ENCODE measurements at places on chromosomes 11 and 22. TPM values are rescaled to one million over a fixed set of nuclear protein-coding genes. Genes with fewer than 3 reads are reported as not detected.

The BDNF gene
- not detected for total RNA-seq

The INS gene
- not detected for total RNA-seq

GRCh38 chr11:16363706-16364105 lies 7.4 kb upstream of the SOX6 start:
- no peak overlapping the region for H3K4me3 ChIP-seq
- no peaks in the 10 kb centered on the region for H3K36me3 ChIP-seq

DNA sequence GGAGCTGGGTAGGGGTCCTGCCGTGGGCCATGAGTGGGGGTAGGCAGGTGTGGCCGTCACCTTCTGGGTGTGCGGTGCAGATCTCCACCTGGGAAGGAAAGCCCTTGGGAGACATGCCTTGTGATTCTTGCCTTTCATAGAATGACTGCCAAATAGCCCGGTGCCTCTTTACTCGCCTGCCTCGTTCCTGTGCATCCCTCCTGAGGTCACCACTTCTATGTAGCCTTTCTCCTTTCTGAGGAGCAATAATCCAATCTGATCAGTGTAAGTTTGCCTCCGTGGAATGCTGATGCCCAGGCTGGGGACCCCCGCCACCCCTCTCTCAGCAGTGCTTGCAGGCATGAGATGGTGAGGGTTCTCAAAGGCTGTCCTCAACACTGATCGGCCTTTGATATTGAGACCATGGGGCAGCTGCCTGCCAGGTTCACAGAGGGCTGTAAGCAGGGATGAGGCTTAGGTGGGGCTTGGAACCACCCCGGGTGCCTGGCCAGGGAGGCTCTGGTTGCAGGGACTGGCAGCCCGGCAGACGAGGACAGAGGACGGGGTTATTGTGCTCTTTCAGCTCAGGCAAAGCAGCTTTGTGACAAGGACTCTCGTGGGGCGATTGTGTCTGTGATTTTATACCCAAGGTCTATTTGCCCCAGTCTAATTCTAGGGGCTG lies 86.1 kb upstream of the WNT7B start:
- DNase-seq: no peak
- peak overlapping the region; percentile 84 for H3K27ac ChIP-seq
- peaks cover 37% of the 10 kb centered on the region for H3K4me1 ChIP-seq
- peaks cover 2% of the 10 kb centered on the region for H3K36me3 ChIP-seq

- H3K36me3 ChIP-seq: no peaks in the 10 kb centered on the region
- H3K27me3 ChIP-seq: peaks cover 28% of the 10 kb centered on the region
- no peak overlapping the region for H3K4me3 ChIP-seq
- no peak for DNase-seq
- H3K27ac ChIP-seq: no peak overlapping the region
These were observed 16.0 kb upstream of the BMAL1 start for GRCh38 chr11:13261591-13262061.

GRCh38 chr11:119192111-119192510 lies 6.8 kb downstream of the NHERF4 start:
- no peak for DNase-seq
- H3K27me3 ChIP-seq: peaks cover 7% of the 10 kb centered on the region
- H3K36me3 ChIP-seq: no peaks in the 10 kb centered on the region
- H3K4me3 ChIP-seq: no peak overlapping the region

DNA sequence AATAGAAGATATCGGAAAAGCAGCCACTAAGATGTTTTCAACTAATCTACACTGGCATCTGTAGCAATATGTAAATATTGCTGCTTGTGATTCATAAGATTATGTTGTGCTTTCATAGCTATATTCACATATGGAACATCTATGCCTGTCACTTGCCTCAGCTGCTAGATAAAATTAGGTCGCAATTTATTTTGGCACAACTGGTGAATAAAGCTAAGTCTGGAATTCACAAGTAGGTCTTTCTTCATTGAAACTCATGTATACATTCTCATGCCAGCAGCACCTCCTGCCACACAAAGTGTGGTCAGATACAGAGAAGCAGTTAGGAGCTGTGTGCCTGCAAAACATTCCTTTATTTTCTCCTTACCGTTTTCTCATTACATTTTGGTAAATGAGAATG lies 543.3 kb upstream of the CHORDC1 start:
- no peak overlapping the region for H3K27ac ChIP-seq
- H3K36me3 ChIP-seq: no peaks in the 10 kb centered on the region
- no peaks in the 10 kb centered on the region for H3K27me3 ChIP-seq
- DNase-seq: no peak
- no peaks in the 10 kb centered on the region for H3K4me1 ChIP-seq

- H3K4me3 ChIP-seq: no peak overlapping the region
- H3K4me1 ChIP-seq: peaks cover 7% of the 10 kb centered on the region
- DNase-seq: no peak
- peak overlapping the region; percentile 6 for H3K27ac ChIP-seq
- H3K36me3 ChIP-seq: peaks cover 5% of the 10 kb centered on the region
These were observed 17.3 kb downstream of the RPL27A start for GRCh38 chr11:8699903-8700302.

- no peaks in the 10 kb centered on the region for H3K36me3 ChIP-seq
- peaks cover 2% of the 10 kb centered on the region for H3K4me1 ChIP-seq
- peak overlapping the region; percentile 24 for H3K27ac ChIP-seq
- no peak for DNase-seq
- H3K27me3 ChIP-seq: peaks cover 19% of the 10 kb centered on the region
These were observed 8.2 kb upstream of the KCTD17 start for GRCh38 chr22:37043209-37043827.

- H3K4me1 ChIP-seq: peaks cover 2% of the 10 kb centered on the region
- H3K36me3 ChIP-seq: no peaks in the 10 kb centered on the region
- DNase-seq: peak; percentile 15
These were observed 29.0 kb upstream of the API5 start for GRCh38 chr11:43282607-43283440.

The CCDC157 gene
- total RNA-seq: 9.4 TPM

The CNGA4 gene
- 0.15 TPM for total RNA-seq

GRCh38 chr11:95033051-95033450 lies 8.0 kb downstream of the KDM4E start:
- no peak overlapping the region for H3K4me3 ChIP-seq
- H3K36me3 ChIP-seq: no peaks in the 10 kb centered on the region
- no peaks in the 10 kb centered on the region for H3K4me1 ChIP-seq
- no peak for DNase-seq
- peaks cover 25% of the 10 kb centered on the region for H3K27me3 ChIP-seq

The SSH3 gene
- total RNA-seq: 12.8 TPM

The OR5M3 gene
- not detected for total RNA-seq

- H3K27me3 ChIP-seq: peaks cover 59% of the 10 kb centered on the region
- no peaks in the 10 kb centered on the region for H3K36me3 ChIP-seq
- no peak for DNase-seq
- H3K4me1 ChIP-seq: no peaks in the 10 kb centered on the region
These were observed 236.4 kb downstream of the BUD13 start for GRCh38 chr11:116536416-116536815.

DNA sequence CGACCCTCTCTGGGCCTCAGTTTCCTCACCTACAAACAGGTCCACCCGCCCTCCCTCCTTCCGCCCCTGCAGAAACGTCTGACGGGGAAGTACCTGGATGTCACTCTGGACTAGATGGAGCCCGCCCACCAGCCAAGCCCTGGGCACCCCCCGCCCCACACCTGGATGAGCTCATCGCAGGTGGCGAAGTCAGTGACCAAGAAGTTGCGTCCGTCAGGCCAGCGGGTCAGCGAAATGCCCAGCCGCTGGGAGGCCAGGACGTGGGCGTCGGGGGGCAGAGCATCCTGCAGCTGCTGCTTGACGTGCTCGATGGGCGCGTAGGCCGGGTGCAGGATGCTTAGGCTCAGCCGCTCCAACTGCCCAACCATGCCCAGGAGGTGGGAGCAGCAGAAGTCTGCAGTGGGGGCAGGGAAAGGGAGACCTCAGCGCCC lies 897 bp downstream of the PNPLA5 start:
- H3K27ac ChIP-seq: no peak overlapping the region
- H3K36me3 ChIP-seq: peaks cover 6% of the 10 kb centered on the region
- DNase-seq: no peak
- peaks cover 2% of the 10 kb centered on the region for H3K4me1 ChIP-seq

- DNase-seq: no peak
- no peaks in the 10 kb centered on the region for H3K27me3 ChIP-seq
- H3K27ac ChIP-seq: no peak overlapping the region
- no peak overlapping the region for H3K4me3 ChIP-seq
- no peaks in the 10 kb centered on the region for H3K36me3 ChIP-seq
These were observed 17.6 kb downstream of the HORMAD2 start for GRCh38 chr22:30097861-30098260.

GRCh38 chr11:34353881-34354280 lies 3.9 kb downstream of the ABTB2 start:
- peaks cover 60% of the 10 kb centered on the region for H3K27me3 ChIP-seq
- peaks cover 5% of the 10 kb centered on the region for H3K36me3 ChIP-seq
- peaks cover 14% of the 10 kb centered on the region for H3K4me1 ChIP-seq
- DNase-seq: no peak

The FCHSD2 gene
- 45.0 TPM for total RNA-seq

- H3K4me1 ChIP-seq: peaks cover under 1% of the 10 kb centered on the region
- no peak for DNase-seq
- peaks cover 18% of the 10 kb centered on the region for H3K27me3 ChIP-seq
- H3K4me3 ChIP-seq: no peak overlapping the region
- H3K36me3 ChIP-seq: no peaks in the 10 kb centered on the region
These were observed 233.4 kb downstream of the ST3GAL4 start for GRCh38 chr11:126588630-126589491.

- no peaks in the 10 kb centered on the region for H3K27me3 ChIP-seq
- DNase-seq: no peak
- no peak overlapping the region for H3K4me3 ChIP-seq
- no peaks in the 10 kb centered on the region for H3K4me1 ChIP-seq
- no peak overlapping the region for H3K27ac ChIP-seq
- H3K36me3 ChIP-seq: no peaks in the 10 kb centered on the region
These were observed 935.9 kb downstream of the JRKL start for GRCh38 chr11:97325693-97326092.

DNA sequence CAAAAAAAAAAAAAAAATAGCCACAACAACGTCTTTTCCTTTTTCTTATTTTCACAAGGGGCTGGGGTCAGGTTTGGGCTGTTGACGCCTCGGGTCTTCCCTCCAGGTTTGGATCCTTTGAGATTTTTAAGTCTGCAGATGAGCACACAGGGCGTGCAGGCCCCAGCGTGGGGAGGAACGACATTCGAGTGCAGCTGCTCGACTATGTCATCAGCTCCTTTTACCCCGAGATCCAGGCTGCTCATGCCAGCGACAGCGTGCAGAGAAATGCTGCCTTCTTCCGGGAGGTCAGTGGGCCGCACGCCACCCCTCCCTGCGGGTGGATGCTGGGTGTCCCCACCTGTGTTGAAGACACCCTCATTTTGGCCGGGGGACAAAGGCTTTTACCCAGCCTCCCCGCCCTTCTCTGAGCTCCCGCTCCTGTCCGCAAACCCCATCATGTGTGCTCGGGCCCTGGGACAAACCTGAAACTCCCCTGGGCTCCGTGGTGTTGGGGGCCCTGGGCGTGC lies 7.7 kb downstream of the SELENOO start:
- no peaks in the 10 kb centered on the region for H3K27me3 ChIP-seq
- H3K4me1 ChIP-seq: peaks cover 25% of the 10 kb centered on the region
- no peak for DNase-seq
- H3K36me3 ChIP-seq: peaks cover 9% of the 10 kb centered on the region
- no peak overlapping the region for H3K4me3 ChIP-seq

The ARHGAP20 gene
- 0.07 TPM for total RNA-seq

The TMEM258 gene
- total RNA-seq: 68.4 TPM

GRCh38 chr11:77446911-77447629 lies 26.8 kb downstream of the PAK1 start:
- H3K36me3 ChIP-seq: peaks cover 6% of the 10 kb centered on the region
- H3K4me1 ChIP-seq: peaks cover 14% of the 10 kb centered on the region
- no peak for DNase-seq
- no peak overlapping the region for H3K4me3 ChIP-seq
- peak overlapping the region; percentile 77 for H3K27ac ChIP-seq

DNA sequence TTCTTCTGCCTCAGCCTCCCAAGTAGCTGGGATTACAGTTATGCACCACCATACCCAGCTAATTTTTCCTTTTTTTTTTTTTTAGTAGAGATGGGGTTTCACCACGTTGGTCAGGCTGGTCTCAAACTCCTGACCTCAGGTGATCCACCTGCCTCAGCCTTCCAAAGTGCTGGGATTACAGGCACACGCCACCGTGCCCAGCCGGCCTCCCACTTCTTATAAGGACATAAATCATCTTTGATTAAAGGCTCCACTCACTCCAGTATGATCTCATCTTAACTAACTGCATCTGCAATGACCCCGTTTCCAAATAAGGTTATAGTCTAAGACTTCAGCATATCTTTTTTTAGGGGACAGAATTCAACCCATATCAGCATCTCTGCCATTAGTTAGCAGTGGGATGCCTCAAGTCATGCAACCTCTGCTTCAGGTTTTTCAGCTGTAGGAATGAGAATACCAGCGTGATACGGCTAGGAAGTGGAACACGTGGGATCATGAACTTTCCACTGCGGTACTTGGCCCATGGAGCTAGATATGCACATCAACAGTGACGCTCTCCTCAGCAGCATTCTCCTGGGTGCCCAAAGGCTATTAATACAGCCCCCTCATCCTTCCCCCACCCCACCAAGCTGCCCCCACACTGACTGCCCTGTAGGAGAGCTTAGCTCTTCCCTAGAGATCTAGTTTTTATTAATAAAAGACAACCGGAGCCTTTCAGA lies 41.4 kb downstream of the MCHR1 start:
- H3K27me3 ChIP-seq: no peaks in the 10 kb centered on the region
- H3K27ac ChIP-seq: peak overlapping the region; percentile 16
- H3K36me3 ChIP-seq: peaks cover 2% of the 10 kb centered on the region
- no peak for DNase-seq

DNA sequence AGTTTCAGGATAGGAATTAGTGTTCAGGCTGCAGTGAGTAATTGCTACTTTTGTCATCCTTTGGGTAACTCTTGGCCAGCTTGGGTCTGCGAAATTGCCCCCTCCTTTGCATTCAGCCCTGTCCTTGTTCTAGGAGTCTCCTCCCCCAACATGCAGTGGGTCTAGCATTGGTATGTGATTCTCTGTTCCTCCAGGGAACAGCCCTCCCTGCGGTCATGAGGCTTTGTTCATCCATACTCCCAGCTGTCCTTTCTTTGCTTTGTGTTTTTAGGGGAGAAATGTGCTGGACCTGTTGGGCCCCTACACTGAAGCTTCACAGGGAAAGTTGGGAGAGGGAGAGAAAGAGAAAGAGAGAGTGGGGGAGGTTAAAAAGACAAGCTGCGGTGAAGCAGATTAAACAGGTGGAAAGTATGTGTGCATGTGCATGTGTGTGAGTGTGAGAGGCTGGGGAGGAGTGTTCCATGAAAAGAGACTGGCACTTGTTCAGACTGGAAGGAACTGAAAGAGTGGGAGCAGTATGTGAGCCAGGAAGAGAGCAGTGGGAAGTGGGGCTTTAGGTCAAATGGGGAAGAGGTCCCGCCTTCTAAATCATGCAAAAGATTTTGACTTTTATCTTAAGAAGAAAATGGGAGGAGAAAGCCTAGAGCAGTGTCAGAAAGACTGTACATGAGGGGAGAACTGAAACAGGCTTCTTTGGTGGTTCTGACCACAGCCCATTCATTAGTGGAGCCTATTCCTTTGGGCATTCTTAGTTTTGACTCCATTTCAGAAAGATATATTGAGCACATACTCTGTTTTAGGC lies 17.9 kb upstream of the SESN3 start:
- peaks cover 8% of the 10 kb centered on the region for H3K4me1 ChIP-seq
- no peak overlapping the region for H3K4me3 ChIP-seq
- peaks cover 9% of the 10 kb centered on the region for H3K27me3 ChIP-seq
- DNase-seq: no peak
- H3K36me3 ChIP-seq: peaks cover 2% of the 10 kb centered on the region
- H3K27ac ChIP-seq: no peak overlapping the region

- DNase-seq: no peak
- H3K27ac ChIP-seq: no peak overlapping the region
- peaks cover 17% of the 10 kb centered on the region for H3K27me3 ChIP-seq
- no peaks in the 10 kb centered on the region for H3K36me3 ChIP-seq
- H3K4me3 ChIP-seq: no peak overlapping the region
These were observed 82.9 kb upstream of the THY1 start for GRCh38 chr11:119505861-119506260.
